T-cell (primary cell): ENCODE measurements at places on chromosomes 6 and 20. TPM values are rescaled to one million over a fixed set of nuclear protein-coding genes. Genes with fewer than 3 reads are reported as not detected.

Gene BPIFB1
- total RNA-seq = not detected

Gene CAGE1
- 0.44 TPM for total RNA-seq

Gene NOX3
- not detected for total RNA-seq

Gene TMEM170B
- 2.4 TPM for total RNA-seq

Gene RIPPLY2
- total RNA-seq = not detected

Gene STX7
- 13.3 TPM for total RNA-seq

Gene PSORS1C1
- total RNA-seq = not detected

Gene C6orf132
- total RNA-seq = 0.18 TPM

Gene ANGPT4
- total RNA-seq = not detected

Gene LST1
- total RNA-seq = 17.9 TPM

Gene FAM209B
- 3.2 TPM for total RNA-seq

Gene XKR7
- total RNA-seq = not detected

Gene ZBTB12
- total RNA-seq = 3.1 TPM

Gene COL9A1
- not detected for total RNA-seq

Gene C20orf141
- not detected for total RNA-seq

Gene TFAP2D
- not detected for total RNA-seq

Gene MUCL3
- total RNA-seq = not detected

Gene VWA7
- 1.4 TPM for total RNA-seq

Gene EGFL8
- 16.9 TPM for total RNA-seq

Gene EMILIN3
- not detected for total RNA-seq

Gene DSN1
- 11.0 TPM for total RNA-seq

Gene DNMT3B
- 1.3 TPM for total RNA-seq

Gene ANKEF1
- total RNA-seq = 3.3 TPM

Gene TRIM31
- not detected for total RNA-seq

Gene IFNGR1
- 28.2 TPM for total RNA-seq

Gene PPP1R14C
- not detected for total RNA-seq

Gene PPIL6
- total RNA-seq = 0.93 TPM

Gene SPEF1
- total RNA-seq = not detected

Gene YIPF3
- 80.0 TPM for total RNA-seq

Gene SNX21
- 1.9 TPM for total RNA-seq

Gene CRYBG1
- 33.6 TPM for total RNA-seq

Gene POU3F2
- total RNA-seq = not detected

Gene LPA
- not detected for total RNA-seq

Gene HSPA12B
- not detected for total RNA-seq

Gene CGA
- total RNA-seq = not detected

Gene BTN2A1
- total RNA-seq = 47.9 TPM

Gene PTK6
- total RNA-seq = 0.23 TPM

Gene NRN1
- 0.13 TPM for total RNA-seq

Gene BCAS1
- total RNA-seq = 0.70 TPM

Gene ZNF831
- total RNA-seq = 23.1 TPM
